ENCODE measurements at places on chromosomes 7 and 10.

- H3K27ac ChIP-seq: no peak overlapping the region
- no peaks in the 10 kb centered on the region for H3K36me3 ChIP-seq
- peaks cover 15% of the 10 kb centered on the region for H3K27me3 ChIP-seq
- H3K4me1 ChIP-seq: no peaks in the 10 kb centered on the region
- no peak for DNase-seq
Observed at GRCh38 chr10:131204406-131205152, 106.9 kb downstream of the TCERG1L start.

DNA sequence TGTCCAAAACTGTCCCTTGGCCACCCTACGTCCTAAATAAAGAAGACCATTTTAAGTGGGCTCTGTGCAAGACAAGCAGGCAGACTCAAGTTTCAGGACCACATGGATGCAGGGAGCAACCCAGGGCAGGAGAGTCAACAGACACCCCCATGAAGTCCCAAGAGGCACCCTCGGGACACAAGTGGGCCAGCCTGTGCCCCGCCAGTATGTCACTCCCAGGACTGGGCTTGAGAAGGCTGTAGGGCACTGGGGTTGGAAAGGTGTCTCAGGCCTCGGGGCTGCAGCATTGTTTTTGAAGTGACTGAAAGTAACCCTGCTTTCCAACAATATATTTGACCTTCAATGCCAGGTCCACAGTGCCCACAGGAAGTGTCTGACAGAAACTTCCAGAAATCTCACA lies 157.4 kb downstream of the TNS3 start:
- H3K4me3 ChIP-seq: no peak overlapping the region
- peaks cover 9% of the 10 kb centered on the region for H3K4me1 ChIP-seq
- no peak for DNase-seq
- no peaks in the 10 kb centered on the region for H3K36me3 ChIP-seq
- H3K27ac ChIP-seq: no peak overlapping the region

DNA sequence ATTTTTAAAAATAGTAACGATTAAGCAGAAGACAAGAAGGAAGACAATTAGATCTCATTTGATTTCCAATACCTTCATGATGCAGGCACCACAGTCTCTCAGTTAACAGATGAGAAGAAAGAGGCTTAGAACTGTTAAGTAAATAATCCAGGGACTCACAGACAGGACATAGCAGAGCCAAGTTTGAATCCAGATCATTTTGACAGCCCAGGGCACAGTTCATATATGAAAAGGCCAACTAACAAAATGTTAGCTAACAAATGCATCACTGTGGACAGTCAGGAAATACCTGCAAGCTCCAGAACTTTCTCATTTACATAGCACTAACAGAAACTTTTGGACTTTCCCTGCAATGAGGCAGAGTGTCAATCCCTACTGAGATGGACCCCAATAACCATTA lies 4.2 kb upstream of the NPSR1 start:
- H3K4me1 ChIP-seq: no peaks in the 10 kb centered on the region
- no peak for DNase-seq
- no peaks in the 10 kb centered on the region for H3K36me3 ChIP-seq
- H3K27me3 ChIP-seq: no peaks in the 10 kb centered on the region
- no peak overlapping the region for H3K4me3 ChIP-seq

GRCh38 chr7:2771274-2771731 lies 72.8 kb downstream of the GNA12 start:
- no peaks in the 10 kb centered on the region for H3K27me3 ChIP-seq
- DNase-seq: no peak
- no peaks in the 10 kb centered on the region for H3K4me1 ChIP-seq
- no peak overlapping the region for H3K4me3 ChIP-seq
- H3K27ac ChIP-seq: no peak overlapping the region

DNA sequence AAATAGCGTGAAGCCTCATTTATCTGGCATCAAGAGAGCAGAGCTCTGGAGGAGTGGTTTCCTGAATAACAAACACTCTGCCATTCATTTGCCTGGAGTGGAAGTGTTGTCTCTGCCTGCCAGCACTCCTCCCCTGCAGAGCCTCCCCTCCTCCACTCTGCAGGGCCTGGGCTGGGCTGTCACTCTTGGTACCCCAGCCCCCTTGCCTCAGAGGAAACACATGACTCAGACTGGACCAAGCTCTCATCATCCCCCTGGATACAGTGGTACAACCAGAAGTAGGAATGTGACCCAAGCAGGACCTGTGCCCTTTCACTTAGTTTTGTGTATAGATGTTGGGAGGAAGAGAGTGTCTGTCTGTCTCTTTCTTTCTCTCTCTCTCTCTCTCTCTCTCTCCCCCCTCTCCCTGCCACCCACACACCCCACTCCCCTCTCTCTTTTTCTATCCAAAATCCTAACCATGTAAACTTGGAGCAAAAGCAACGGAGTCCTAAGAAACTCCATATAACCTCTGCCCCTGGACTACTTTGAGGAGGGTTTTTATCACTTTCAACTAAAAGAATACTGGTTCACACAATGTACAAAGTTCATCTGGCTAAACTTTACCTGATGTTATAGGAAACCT lies 43.9 kb downstream of the DOCK4 start:
- no peaks in the 10 kb centered on the region for H3K36me3 ChIP-seq
- no peak overlapping the region for H3K27ac ChIP-seq
- H3K27me3 ChIP-seq: no peaks in the 10 kb centered on the region
- H3K4me3 ChIP-seq: no peak overlapping the region

DNA sequence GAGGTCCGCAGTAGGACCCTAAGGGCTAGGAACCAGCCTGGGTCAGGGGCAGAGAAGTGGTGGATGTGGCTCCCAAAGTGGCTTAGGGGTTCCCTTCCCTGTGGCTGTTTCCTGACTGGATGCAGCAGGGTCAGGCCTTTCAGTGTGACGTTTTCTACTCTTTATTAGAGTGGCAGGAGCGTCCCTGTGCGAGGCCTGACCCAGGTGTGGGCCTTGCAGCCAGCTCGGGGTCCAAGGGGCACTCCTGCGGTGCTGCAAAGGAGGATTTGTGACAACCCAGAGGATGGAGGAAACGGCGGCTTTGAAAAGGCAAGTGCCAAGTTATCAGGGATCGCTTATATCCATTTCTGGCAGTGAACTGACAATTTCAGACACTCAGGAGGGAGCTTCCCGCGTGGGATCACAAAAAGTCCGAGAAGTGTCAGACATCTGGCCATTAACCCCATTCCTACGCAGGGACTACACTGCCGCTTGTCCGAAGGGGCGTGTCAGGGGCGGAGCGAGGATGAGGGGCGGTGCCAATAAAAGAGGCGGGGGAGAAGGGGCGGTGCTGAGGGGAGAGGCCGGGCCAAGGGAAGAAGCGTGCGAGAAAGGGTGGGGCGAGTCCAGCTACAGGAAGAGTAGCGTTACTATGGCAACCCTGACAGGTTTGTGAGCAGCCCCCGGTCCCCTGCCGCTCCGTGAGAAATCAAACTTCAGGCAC lies 98.8 kb upstream of the ZNF722 start:
- H3K4me1 ChIP-seq: peaks cover 17% of the 10 kb centered on the region
- H3K27ac ChIP-seq: peak overlapping the region; percentile 71
- H3K36me3 ChIP-seq: no peaks in the 10 kb centered on the region
- peak overlapping the region; percentile 75 for H3K4me3 ChIP-seq
- DNase-seq: peak; percentile 96

GRCh38 chr7:121099572-121099971 lies 111.1 kb downstream of the CPED1 start:
- H3K36me3 ChIP-seq: no peaks in the 10 kb centered on the region
- no peaks in the 10 kb centered on the region for H3K4me1 ChIP-seq
- H3K27ac ChIP-seq: no peak overlapping the region
- no peak overlapping the region for H3K4me3 ChIP-seq
- H3K27me3 ChIP-seq: no peaks in the 10 kb centered on the region

- peak; percentile 95 for DNase-seq
- no peaks in the 10 kb centered on the region for H3K27me3 ChIP-seq
- H3K36me3 ChIP-seq: no peaks in the 10 kb centered on the region
- peak overlapping the region; percentile 80 for H3K27ac ChIP-seq
Observed at GRCh38 chr7:106216923-106217542, 67.8 kb downstream of the NAMPT start.

- no peaks in the 10 kb centered on the region for H3K36me3 ChIP-seq
- H3K27me3 ChIP-seq: no peaks in the 10 kb centered on the region
- peaks cover 6% of the 10 kb centered on the region for H3K4me1 ChIP-seq
- no peak overlapping the region for H3K4me3 ChIP-seq
- H3K27ac ChIP-seq: no peak overlapping the region
Observed at GRCh38 chr10:60536529-60537114, 146.9 kb upstream of the ANK3 start.

GRCh38 chr7:2283074-2283473 lies 31.2 kb downstream of the SNX8 start:
- H3K36me3 ChIP-seq: no peaks in the 10 kb centered on the region
- H3K4me1 ChIP-seq: peaks cover 19% of the 10 kb centered on the region

- no peaks in the 10 kb centered on the region for H3K36me3 ChIP-seq
- H3K27ac ChIP-seq: no peak overlapping the region
- no peak overlapping the region for H3K4me3 ChIP-seq
- no peaks in the 10 kb centered on the region for H3K27me3 ChIP-seq
Observed at GRCh38 chr10:32995751-32996150, 37.7 kb upstream of the ITGB1 start.

- H3K4me1 ChIP-seq: peaks cover 73% of the 10 kb centered on the region
- H3K4me3 ChIP-seq: no peak overlapping the region
- no peaks in the 10 kb centered on the region for H3K36me3 ChIP-seq
Observed at GRCh38 chr7:131370523-131370968, 42.9 kb downstream of the MKLN1 start.

- H3K27me3 ChIP-seq: no peaks in the 10 kb centered on the region
- no peak for DNase-seq
- H3K27ac ChIP-seq: peak overlapping the region; percentile 9
- H3K4me3 ChIP-seq: no peak overlapping the region
Observed at GRCh38 chr7:116522247-116522646, 2.6 kb upstream of the CAV1 start.

- no peaks in the 10 kb centered on the region for H3K4me1 ChIP-seq
- peak; percentile 53 for DNase-seq
Observed at GRCh38 chr10:76122056-76122455, 690.6 kb downstream of the LRMDA start.

DNA sequence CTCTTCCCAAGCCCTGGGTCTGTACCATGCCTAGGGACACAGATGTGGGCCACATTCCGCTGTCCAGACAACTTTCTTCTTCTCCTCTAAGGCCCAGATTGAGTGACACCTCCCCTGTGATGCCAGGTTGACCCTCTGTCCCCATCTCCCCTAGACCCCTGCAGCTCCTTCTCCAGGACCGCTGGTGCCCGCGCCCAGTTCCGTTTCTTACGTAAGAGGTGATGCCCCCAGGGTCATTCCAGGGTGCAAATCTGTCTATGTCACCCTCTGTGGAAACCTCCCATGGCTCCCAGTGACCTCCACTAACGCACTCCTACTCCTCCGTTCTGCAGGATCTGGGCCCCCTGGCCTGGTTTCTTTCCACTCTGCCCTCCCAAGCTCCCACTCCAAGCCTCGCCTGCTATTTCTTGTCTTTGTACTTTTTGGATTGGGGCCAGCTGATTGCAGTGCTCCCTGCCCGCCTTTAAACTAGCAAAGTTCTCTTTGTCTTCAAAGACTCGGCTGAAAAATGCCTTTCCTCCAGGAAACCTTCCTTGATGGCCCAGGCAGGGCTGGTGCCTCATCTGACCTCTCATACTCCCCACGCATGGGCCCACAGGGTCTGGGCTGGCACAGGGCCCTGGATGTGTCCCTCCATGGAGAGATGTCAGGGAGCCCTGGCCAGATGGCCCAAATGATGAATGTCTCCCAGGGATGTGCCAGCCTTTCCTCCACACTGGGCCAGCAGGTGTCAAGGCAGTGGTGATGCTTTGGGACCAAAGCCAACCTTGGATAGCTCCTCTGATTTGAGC lies 21.3 kb upstream of the ELN start:
- H3K27me3 ChIP-seq: no peaks in the 10 kb centered on the region
- no peak for DNase-seq
- no peak overlapping the region for H3K4me3 ChIP-seq
- peaks cover 44% of the 10 kb centered on the region for H3K4me1 ChIP-seq
- H3K27ac ChIP-seq: peak overlapping the region; percentile 31
- H3K36me3 ChIP-seq: no peaks in the 10 kb centered on the region

- H3K27ac ChIP-seq: no peak overlapping the region
- no peaks in the 10 kb centered on the region for H3K36me3 ChIP-seq
- no peaks in the 10 kb centered on the region for H3K27me3 ChIP-seq
- peak; percentile 68 for DNase-seq
- no peak overlapping the region for H3K4me3 ChIP-seq
- no peaks in the 10 kb centered on the region for H3K4me1 ChIP-seq
Observed at GRCh38 chr10:128892005-128892404, 575.0 kb upstream of the MGMT start.

DNA sequence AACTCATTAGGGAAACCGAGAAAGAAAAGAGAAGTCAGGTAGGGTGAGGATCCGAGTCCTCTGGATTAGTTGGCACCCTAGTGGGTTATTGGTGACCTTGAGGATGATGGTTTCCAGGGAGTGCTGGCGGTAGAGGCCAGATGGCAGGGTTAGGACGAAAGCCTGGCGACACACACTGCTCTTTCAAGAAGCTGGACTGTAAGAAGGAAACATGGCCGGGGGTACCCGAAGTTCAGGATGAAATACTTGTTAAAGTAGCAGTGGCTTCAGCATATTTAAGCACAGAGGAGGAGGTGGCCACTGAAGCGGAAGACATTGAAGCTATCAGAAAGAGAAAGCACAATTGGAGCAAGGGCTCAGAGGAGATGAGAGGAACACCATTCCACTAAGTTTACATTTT lies 224.6 kb downstream of the RELN start:
- no peaks in the 10 kb centered on the region for H3K4me1 ChIP-seq
- no peak overlapping the region for H3K4me3 ChIP-seq
- no peaks in the 10 kb centered on the region for H3K27me3 ChIP-seq
- no peak overlapping the region for H3K27ac ChIP-seq
- no peaks in the 10 kb centered on the region for H3K36me3 ChIP-seq

GRCh38 chr10:79405221-79405994 lies 40.0 kb downstream of the ZCCHC24 start:
- H3K27me3 ChIP-seq: no peaks in the 10 kb centered on the region
- no peak overlapping the region for H3K4me3 ChIP-seq
- H3K36me3 ChIP-seq: no peaks in the 10 kb centered on the region
- H3K4me1 ChIP-seq: no peaks in the 10 kb centered on the region

DNA sequence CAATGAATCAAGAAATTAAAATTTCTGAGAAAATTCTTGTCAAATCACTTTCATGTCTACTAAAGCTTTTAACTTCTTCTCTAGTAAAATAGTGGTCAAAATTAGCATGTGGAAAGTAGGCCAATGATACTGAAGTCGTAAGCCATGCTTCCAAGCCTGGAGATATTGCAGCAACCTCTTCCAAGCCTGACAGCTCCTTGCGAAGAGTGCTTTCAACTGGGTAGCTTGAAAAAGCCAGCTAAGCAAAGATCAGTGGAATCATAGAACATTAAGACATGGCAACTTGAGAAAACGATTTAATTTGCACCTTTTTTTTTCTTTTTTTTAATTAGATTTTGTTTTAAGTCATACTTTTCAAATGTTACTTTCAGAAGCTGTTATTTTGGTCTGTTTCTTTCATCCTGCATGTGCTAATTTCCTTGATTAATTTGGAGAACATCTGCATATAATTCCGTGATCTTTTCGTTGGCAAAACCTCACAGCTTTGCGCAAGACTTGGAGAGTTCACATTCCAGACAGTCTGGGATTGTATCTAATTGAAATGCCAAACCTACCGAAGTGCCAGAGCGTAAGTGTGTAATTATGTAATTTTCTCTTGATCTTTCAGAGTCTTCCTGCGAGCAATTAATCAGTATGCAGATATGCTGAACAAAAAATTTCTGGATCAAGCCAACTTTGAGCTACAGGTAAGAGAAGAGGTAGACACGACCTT lies 142.2 kb upstream of the INSYN2A start:
- no peaks in the 10 kb centered on the region for H3K4me1 ChIP-seq
- no peaks in the 10 kb centered on the region for H3K27me3 ChIP-seq
- DNase-seq: no peak
